HFFc6 (cell line): ENCODE measurements at places on chromosomes 12 and 14. TPM values are rescaled to one million over a fixed set of nuclear protein-coding genes. Genes with fewer than 3 reads are reported as not detected.

DNA sequence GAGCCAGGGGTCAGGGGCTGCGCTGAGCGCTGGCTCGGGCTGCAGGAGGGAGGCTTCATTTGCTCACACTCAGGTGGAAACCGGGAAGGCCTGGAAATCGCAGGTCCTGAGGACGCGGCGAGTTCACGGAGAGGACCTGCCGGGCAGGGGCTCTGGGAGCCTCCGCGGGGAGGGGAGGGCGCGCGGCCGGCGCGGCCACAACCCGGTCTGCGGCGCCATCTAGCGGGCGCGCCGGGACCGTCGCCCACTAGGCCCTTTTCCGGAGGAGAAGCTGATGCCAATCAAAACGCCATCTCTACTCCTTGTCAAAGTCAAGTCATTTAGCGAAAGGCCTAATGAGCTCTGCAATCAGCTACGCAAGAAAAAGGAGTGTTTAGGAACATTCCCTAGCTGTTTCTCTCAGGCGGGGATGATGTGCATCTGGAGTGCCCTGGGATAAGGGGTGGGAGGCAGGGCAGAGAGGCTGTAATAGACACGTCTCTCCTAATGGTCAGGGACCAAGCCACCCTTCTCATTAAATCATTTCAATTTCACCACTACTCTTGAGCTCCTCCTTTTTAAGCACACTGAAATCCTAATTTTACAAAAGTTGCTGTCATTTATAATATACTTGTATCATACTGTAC lies 885.8 kb upstream of the TMEM132C start:
- peaks cover 11% of the 10 kb centered on the region; the same call in 1 of the 2 replicates for H3K4me1 ChIP-seq
- H3K4me3 ChIP-seq: peak overlapping the region; percentile 81
- DNase-seq: no peak
- no peak overlapping the region for H3K27ac ChIP-seq
- H3K27me3 ChIP-seq: peaks cover 8% of the 10 kb centered on the region
- H3K36me3 ChIP-seq: no peaks in the 10 kb centered on the region

- no peaks in the 10 kb centered on the region for H3K36me3 ChIP-seq
- H3K27me3 ChIP-seq: peaks cover 31% of the 10 kb centered on the region
- DNase-seq: no peak
- no peak overlapping the region for H3K4me3 ChIP-seq
- no peak overlapping the region for H3K27ac ChIP-seq
- no peaks in the 10 kb centered on the region for H3K4me1 ChIP-seq
Measured at GRCh38 chr12:52392465-52393007, 7.1 kb upstream of the KRT84 start.

DNA sequence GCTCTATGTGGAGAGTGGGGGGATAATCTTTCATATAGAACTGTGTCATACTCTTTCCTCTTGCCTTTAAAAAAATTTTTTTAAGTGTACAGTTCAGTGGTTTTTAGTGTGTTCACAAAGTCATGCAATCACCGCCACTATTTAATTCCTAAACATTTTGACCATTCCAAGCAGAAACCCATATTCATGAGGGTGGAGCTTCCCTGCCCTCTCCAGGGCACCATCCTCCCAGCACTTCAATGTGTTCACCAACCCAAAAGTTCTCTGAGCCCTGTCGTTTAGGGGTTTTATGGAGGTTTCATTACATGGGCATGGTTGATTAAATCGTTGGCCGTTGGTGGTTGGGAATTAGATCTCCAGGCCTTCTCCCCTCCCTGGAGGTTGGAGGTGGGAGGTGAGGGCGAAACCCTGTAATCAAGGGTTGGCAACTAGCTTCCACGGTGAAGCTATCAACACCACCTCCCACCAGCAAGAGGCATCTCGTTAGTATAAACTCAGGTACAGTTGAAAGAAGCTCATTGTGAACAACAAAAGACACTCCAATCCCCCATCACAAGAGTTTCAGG lies 42.8 kb upstream of the WNK1 start:
- no peaks in the 10 kb centered on the region for H3K36me3 ChIP-seq
- no peak overlapping the region for H3K4me3 ChIP-seq
- H3K27me3 ChIP-seq: peaks cover 17% of the 10 kb centered on the region
- peaks cover 12% of the 10 kb centered on the region for H3K4me1 ChIP-seq

DNA sequence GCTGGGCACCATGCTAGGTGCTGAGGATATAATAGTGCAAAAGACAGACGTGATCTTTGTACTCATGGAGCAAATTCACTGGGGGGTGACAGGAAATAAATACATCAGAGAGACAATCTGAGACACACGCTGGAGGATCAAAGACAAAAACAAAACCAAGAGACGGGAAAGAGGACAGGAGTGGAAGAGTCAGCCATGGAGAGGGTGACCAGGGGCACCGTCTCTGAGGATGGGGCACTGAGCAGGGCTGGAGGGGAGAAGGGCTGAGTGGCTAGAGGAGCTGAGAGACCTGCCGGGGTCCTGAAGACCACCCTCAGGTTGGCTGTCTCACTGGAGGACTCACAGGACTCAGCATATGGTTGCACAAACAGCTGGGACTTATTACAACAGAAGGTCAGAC lies 81.9 kb downstream of the TMEM132D start:
- no peak overlapping the region for H3K4me3 ChIP-seq
- DNase-seq: no peak
- H3K27me3 ChIP-seq: no peaks in the 10 kb centered on the region
- no peaks in the 10 kb centered on the region for H3K4me1 ChIP-seq
- H3K36me3 ChIP-seq: peaks cover 5% of the 10 kb centered on the region; the same call in 1 of the 2 replicates

DNA sequence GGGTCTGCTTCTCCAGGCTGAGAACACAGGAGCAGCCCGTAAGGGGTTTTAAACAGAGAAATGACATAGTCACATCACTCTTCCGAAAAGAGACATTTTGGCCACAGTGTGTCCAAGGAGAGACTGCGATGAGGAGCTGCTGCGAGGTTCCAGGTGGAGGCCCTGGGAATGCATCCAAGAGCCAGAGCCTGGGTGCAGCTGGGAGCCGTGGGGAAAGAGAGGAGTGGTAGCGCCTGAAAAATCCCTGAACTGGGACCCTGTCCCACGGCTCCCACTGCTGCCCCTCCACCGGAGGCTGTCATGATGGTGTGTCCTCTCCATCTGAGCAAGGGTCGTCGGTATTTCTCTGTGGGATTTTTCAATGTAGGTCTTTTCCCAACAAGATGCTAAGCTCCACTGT lies 146.9 kb downstream of the BCL11B start:
- H3K4me1 ChIP-seq: no peaks in the 10 kb centered on the region
- H3K36me3 ChIP-seq: 0 out of 2 replicates have a peak, but pooled peaks cover 4% of the 10 kb centered on the region
- no peak for DNase-seq
- peaks cover 3% of the 10 kb centered on the region for H3K27me3 ChIP-seq

DNA sequence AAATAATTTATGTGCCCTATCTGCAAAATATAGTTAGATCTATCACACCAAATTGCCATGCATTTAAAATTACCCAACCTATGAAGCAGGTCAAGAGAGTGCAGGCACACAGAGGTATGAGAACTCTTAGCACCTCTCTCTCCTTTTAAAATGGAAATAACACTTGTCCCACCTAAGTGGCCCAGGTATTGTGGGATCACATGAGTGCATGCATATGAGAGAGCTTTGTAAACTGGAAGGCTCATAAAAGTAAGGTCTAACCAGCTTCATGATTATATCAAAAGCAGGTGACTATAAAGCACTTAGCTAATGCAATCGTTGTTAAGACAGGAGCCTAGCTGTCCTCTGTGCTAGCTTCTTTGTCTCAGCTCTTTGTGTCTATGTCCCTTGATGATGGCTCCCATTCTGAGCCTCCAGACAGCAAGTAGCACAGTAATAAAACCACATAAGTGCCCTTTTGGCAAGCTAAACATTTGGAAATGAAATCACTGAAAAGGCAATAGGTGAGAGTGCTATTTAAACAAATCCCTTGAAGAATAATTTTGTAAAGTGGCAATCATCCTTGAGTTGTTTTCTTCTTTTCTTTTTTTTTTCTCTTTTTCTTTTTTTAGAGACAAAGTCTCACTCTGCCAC lies 219.0 kb downstream of the NTF3 start:
- peaks cover 10% of the 10 kb centered on the region for H3K27me3 ChIP-seq
- H3K27ac ChIP-seq: no peak overlapping the region
- no peaks in the 10 kb centered on the region for H3K4me1 ChIP-seq
- DNase-seq: no peak

- H3K27me3 ChIP-seq: no peaks in the 10 kb centered on the region; the same call in 1 of the 2 replicates
- H3K36me3 ChIP-seq: peaks cover 12% of the 10 kb centered on the region; the same call in 1 of the 2 replicates
- no peak for DNase-seq
- H3K4me1 ChIP-seq: peaks cover 56% of the 10 kb centered on the region
- peak overlapping the region; percentile 94 for H3K4me3 ChIP-seq
Measured at GRCh38 chr12:103839103-103839502, 1.9 kb downstream of the NT5DC3 start.

DNA sequence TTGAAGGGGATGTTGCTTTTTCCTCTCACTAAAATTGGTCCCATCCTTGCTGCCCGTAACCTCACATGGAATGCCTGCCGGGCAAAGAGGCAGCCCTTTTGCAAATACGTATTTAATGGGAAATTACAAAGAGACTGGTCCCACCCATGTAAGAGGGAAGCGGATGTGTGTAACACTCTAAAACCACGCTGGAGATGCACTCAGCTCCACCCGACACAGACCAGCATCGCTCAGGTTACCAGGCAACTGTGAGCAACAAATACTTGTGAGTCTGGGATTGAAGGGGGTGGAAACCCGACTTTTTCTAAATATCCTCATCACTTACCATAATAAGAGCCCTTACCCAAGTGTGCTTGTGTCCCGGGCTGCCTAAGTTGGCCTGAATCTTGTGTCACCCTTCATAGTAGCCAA lies 47.7 kb downstream of the ELK3 start:
- H3K4me1 ChIP-seq: peaks cover 61% of the 10 kb centered on the region
- H3K36me3 ChIP-seq: peaks cover 17% of the 10 kb centered on the region; the same call in 1 of the 2 replicates
- H3K27me3 ChIP-seq: peaks cover 3% of the 10 kb centered on the region
- H3K27ac ChIP-seq: peak overlapping the region; percentile 43; the same call in 1 of the 2 replicates

DNA sequence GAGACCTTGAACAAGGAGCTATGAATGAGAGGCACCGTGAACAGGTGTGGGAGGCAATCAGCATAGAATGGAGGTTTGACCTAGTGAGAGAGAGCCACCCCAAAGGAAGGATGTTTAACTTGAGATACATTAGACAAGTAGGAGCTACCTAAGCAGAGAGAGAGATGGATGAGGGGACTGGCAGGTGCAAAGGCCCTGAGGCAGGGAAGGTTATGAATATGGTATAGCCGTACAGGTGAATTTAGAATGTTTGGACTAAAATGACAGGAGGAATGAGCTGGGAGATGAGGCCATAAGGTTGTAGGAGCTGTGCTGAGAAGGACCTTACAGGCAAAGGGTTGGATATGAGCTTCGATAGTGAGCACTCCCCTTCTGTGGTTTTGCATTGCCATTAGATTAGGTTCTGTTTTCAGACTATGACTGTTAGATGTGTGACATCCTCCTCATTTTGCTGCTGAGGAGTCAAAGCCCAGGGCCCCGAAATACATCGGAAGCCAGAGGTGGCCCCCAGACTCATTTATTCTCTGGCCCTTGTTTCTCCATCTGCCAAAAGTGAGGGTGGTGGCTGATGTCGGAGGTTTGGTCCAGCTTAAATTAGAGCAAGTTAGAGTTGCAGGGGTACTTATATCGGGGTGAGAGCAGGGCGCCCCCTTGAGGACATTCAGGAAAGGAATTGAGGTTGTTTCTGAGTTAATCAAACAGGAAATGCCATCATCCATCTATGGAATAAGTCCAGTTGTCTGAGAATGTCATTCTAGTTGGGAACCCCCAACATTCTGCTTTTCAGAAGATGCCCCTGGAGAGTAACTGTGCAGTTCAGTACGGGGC lies 29.4 kb downstream of the SLC24A4 start:
- no peak overlapping the region for H3K4me3 ChIP-seq
- H3K4me1 ChIP-seq: no peaks in the 10 kb centered on the region
- peaks cover 8% of the 10 kb centered on the region for H3K27me3 ChIP-seq
- DNase-seq: no peak
- H3K27ac ChIP-seq: no peak overlapping the region

KRT80 gene
- total RNA-seq: 2.6 to 3.8 TPM (median 3.6 TPM) in 3 replicates

CNTN1 gene
- not detected in 3 replicates for total RNA-seq
